Foreskin keratinocyte (primary cell): ENCODE measurements at places on chromosomes 5 and 9. TPM values are rescaled to one million over a fixed set of nuclear protein-coding genes. Genes with fewer than 3 reads are reported as not detected.

SLC46A2 gene
- total RNA-seq: not detected in 2 replicates

CER1 gene
- total RNA-seq: not detected in 2 replicates

EGFLAM gene
- total RNA-seq: 0.63 TPM in 1 of 2 replicates, not detected in the other

XRCC4 gene
- total RNA-seq: 11.1 and 12.2 TPM in 2 replicates

SLC6A3 gene
- total RNA-seq: not detected in 2 replicates

GPR150 gene
- 0.07 TPM in 1 of 2 replicates, not detected in the other for total RNA-seq

RNF183 gene
- not detected in 2 replicates for total RNA-seq

DMRTA1 gene
- total RNA-seq: 0.58 and 0.78 TPM in 2 replicates

SLC25A48 gene
- not detected in 2 replicates for total RNA-seq

OR1K1 gene
- not detected in 2 replicates for total RNA-seq

RORB gene
- total RNA-seq: not detected in 2 replicates

LCN10 gene
- total RNA-seq: not detected in 2 replicates

TOR2A gene
- 9.2 and 10.8 TPM in 2 replicates for total RNA-seq

SLC4A9 gene
- 0.04 TPM in 1 of 2 replicates, not detected in the other for total RNA-seq

LCN9 gene
- not detected in 2 replicates for total RNA-seq

IL13 gene
- not detected in 2 replicates for total RNA-seq

CCDC152 gene
- total RNA-seq: 2.0 and 2.8 TPM in 2 replicates

TOMM5 gene
- total RNA-seq: 167 and 196 TPM in 2 replicates

C5orf47 gene
- not detected in 2 replicates for total RNA-seq

OGN gene
- total RNA-seq: not detected in 2 replicates

NUDT2 gene
- total RNA-seq: 28.4 and 45.4 TPM in 2 replicates

PCDHB15 gene
- total RNA-seq: 0.04 and 0.17 TPM in 2 replicates

SLCO6A1 gene
- total RNA-seq: not detected in 2 replicates

NUTM2F gene
- not detected in 2 replicates for total RNA-seq

TIMD4 gene
- total RNA-seq: not detected in 2 replicates

ADGRD2 gene
- 0.07 TPM in 1 of 2 replicates, not detected in the other for total RNA-seq

TMC1 gene
- not detected in 2 replicates for total RNA-seq

FOXD4L4 gene
- not detected in 2 replicates for total RNA-seq

ADAMTS6 gene
- 19.6 and 23.2 TPM in 2 replicates for total RNA-seq

MYOZ3 gene
- total RNA-seq: 0.34 and 0.53 TPM in 2 replicates

ARHGEF28 gene
- 84.1 and 134 TPM in 2 replicates for total RNA-seq

C5orf52 gene
- not detected in 2 replicates for total RNA-seq

OLFM1 gene
- 0.07 and 0.21 TPM in 2 replicates for total RNA-seq

BASP1 gene
- total RNA-seq: 83.8 and 106 TPM in 2 replicates

ZNF354C gene
- 5.5 and 6.2 TPM in 2 replicates for total RNA-seq

FSTL4 gene
- total RNA-seq: 0.39 and 0.44 TPM in 2 replicates

DEPDC1B gene
- total RNA-seq: 28.7 and 33.4 TPM in 2 replicates

TLX3 gene
- total RNA-seq: not detected in 2 replicates

NR2F1-AS1 gene
- total RNA-seq: not detected in 2 replicates

F12 gene
- total RNA-seq: 6.0 and 9.7 TPM in 2 replicates

SH3GLB2 gene
- total RNA-seq: 43.9 and 51.9 TPM in 2 replicates

FBP2 gene
- total RNA-seq: not detected in 2 replicates

IL3 gene
- total RNA-seq: not detected in 2 replicates

PFN3 gene
- total RNA-seq: not detected in 2 replicates

PTBP3 gene
- 62.1 and 67.8 TPM in 2 replicates for total RNA-seq

SNCB gene
- 0.78 and 1.3 TPM in 2 replicates for total RNA-seq

ACER2 gene
- 3.5 and 4.0 TPM in 2 replicates for total RNA-seq

PCDHGA2 gene
- total RNA-seq: 0.04 and 0.10 TPM in 2 replicates

NTRK2 gene
- total RNA-seq: under 0.01 TPM in 2 replicates

AJM1 gene
- 0.42 and 0.71 TPM in 2 replicates for total RNA-seq
